MG63 (cell line): ENCODE measurements at places on chromosomes 3 and 15. TPM values are rescaled to one million over a fixed set of nuclear protein-coding genes. Genes with fewer than 3 reads are reported as not detected.

SGO1 gene
- 4.4 and 10.6 TPM in 2 replicates for total RNA-seq

SLC25A20 gene
- 17.2 and 23.4 TPM in 2 replicates for total RNA-seq

GCHFR gene
- total RNA-seq = 3.5 and 4.4 TPM in 2 replicates

CLDN11 gene
- total RNA-seq = 18.6 and 28.7 TPM in 2 replicates

PRTG gene
- 0.42 and 2.9 TPM in 2 replicates for total RNA-seq

KIF15 gene
- total RNA-seq = 14.1 and 18.1 TPM in 2 replicates

IL17RD gene
- 0.91 and 2.5 TPM in 2 replicates for total RNA-seq

BSN gene
- 0.05 and 0.23 TPM in 2 replicates for total RNA-seq

FAM174B gene
- 3.0 and 5.5 TPM in 2 replicates for total RNA-seq

NANOGP8 gene
- not detected in 2 replicates for total RNA-seq

C15orf62 gene
- not detected in 2 replicates for total RNA-seq

TLR9 gene
- total RNA-seq = not detected in 2 replicates

ACP3 gene
- not detected in 2 replicates for total RNA-seq

NOX5 gene
- not detected in 2 replicates for total RNA-seq

CCR9 gene
- not detected in 2 replicates for total RNA-seq

TMEM212 gene
- not detected in 2 replicates for total RNA-seq

GP9 gene
- total RNA-seq = not detected in 2 replicates

TRANK1 gene
- 1.0 and 3.8 TPM in 2 replicates for total RNA-seq

FBXW12 gene
- not detected in 2 replicates for total RNA-seq

MASP1 gene
- total RNA-seq = 96.8 and 119 TPM in 2 replicates

GATM gene
- 0.23 TPM in 1 of 2 replicates, not detected in the other for total RNA-seq

SLITRK3 gene
- total RNA-seq = not detected in 2 replicates

PTX3 gene
- 6.5 and 13.2 TPM in 2 replicates for total RNA-seq

RUVBL1 gene
- total RNA-seq = 207 and 236 TPM in 2 replicates

EFHB gene
- not detected in 2 replicates for total RNA-seq

HCLS1 gene
- total RNA-seq = not detected in 2 replicates

VILL gene
- total RNA-seq = 0.15 and 4.4 TPM in 2 replicates

NPTN gene
- 82.4 and 224 TPM in 2 replicates for total RNA-seq

SCAMP5 gene
- 0.20 and 3.4 TPM in 2 replicates for total RNA-seq

CCR1 gene
- not detected in 2 replicates for total RNA-seq

P2RY12 gene
- total RNA-seq = not detected in 2 replicates
